ENCODE measurements at places on chromosomes 7 and 10. TPM values are rescaled to one million over a fixed set of nuclear protein-coding genes. Genes with fewer than 3 reads are reported as not detected.

DNA sequence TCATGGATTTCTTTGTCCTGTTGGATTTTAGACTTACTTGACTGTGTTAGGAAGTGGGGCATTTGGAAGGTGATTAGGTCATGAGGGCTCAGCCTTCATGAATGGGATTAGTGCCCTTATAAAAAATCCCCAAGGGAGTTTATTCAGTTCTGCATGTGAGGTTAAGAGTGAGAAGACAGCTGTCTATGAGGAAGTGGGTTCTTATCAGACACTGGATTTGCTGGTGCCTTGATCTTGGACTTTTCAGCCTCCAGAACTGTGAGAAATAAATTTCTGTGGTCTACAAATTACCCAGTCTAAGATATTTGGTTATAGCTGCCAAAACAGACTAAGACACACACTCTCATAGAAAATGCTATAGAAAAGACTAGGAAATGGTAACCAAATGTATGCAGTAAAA lies 724.7 kb upstream of the FZD8 start:
- DNase-seq: no peak

- DNase-seq: peak; percentile 77
Observed at GRCh38 chr7:106111655-106112117, 426 bp downstream of the SYPL1 start.

The ANKRD22 gene
- 2.6 TPM for total RNA-seq

The BICC1 gene
- 9.1 TPM for total RNA-seq

GRCh38 chr10:110409926-110410325 lies 87.8 kb upstream of the DUSP5 start:
- DNase-seq: no peak

- DNase-seq: no peak
Observed at GRCh38 chr10:75468612-75469005, 37.2 kb downstream of the LRMDA start.
